ENCODE measurements at places on chromosomes 11 and 22. TPM values are rescaled to one million over a fixed set of nuclear protein-coding genes. Genes with fewer than 3 reads are reported as not detected.

The CEP126 gene
- total RNA-seq: 4.2 TPM

The DEFB131B gene
- total RNA-seq: not detected

The WBP2NL gene
- 2.8 TPM for total RNA-seq

The C1QTNF6 gene
- 8.9 TPM for total RNA-seq
